Umbilical cord (tissue), 2 donors: ENCODE measurements at places on chromosomes 13 and 19.

DNA sequence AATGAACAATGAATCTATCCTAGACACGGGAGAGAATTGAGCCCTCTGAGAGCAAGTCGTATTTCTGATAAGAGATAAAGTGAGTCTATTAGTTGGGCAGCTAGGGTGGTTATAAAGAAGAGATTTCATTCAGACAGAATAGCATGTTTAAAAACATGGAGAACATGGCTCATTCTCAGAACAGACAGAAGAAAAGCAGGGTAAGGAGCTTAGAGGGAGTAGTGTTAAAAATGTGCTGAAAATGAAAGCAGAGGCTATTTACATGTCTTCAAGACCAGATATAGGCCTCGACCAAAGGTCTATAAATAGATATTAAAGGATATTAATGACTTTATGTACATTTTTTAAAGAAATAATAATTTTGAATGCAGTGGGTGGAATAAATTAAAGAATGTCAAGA lies 149.5 kb downstream of the SLITRK1 start:
- DNase-seq = no peak

DNA sequence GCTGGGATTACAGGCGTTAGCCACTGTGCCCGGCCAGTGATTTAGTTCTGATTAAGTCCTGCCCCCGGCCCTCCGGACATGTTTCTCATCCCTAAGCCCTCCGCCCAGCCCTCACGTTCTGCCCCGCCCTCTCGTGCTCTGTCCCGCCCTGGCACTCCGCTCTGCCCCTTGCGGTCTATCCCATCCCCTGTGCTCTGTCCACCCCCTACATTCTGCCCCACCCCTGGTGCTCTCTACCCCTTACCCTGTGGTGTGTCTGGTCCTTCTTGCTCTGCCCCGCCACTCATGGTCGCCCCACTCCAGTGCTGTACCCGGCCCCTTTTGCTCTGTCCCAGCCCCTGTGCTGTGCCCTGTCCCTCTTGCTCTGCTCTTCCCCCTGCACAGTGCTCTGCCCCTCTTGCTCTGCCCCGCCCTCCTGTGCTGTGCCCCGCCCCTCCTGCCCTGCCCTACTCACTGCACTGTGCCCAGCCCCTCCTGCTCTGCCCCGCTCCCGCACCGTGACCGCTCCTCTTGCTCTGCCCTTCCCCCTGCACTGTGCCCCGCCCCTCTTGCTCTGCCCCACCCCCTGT lies 3.0 kb downstream of the GTPBP3 start:
- no peak for DNase-seq

GRCh38 chr13:102628559-102628958 lies 31.8 kb downstream of the TPP2 start:
- DNase-seq = no peak

GRCh38 chr13:93420206-93420605 lies 193.6 kb downstream of the GPC6 start:
- DNase-seq = no peak

DNA sequence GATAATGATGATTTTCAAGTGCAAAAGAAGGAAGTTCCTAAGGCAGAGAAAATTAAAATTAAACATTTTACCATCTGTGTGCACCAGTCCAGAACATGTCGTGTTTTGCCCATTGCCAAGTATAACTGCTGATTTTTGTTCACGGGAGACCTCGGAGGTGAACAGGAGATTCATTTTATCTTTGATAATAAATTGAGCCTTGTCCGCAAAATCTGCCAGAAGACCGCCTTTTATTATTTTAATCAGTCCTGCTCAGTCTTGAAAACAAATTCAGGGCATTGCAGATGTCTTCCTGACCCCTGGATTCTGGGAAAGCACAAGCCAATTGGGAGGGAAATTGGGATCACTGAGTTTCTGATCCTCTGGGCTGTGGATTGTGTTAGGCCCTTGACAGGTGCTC lies 165.9 kb downstream of the STK24 start:
- DNase-seq = no peak

DNA sequence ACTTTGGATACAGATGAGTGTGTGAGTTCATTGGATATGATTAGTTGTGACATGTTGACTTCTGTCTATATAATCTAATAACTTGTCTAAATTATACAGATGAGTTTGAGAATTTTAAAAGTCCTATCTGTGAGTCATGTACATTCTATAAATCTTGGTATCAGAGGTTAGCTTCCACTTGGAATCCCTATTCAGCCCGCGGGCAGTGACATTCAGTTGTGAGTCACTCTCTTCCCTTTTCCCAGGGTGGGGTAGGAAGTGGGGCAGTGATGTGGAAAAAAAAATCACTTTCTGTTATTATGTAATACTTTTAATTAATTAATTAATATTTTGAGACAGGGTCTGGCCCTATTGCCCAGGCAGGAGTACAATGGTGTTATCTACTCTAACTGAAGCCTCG lies 33.0 kb upstream of the ZNF808 start:
- DNase-seq = no peak

DNA sequence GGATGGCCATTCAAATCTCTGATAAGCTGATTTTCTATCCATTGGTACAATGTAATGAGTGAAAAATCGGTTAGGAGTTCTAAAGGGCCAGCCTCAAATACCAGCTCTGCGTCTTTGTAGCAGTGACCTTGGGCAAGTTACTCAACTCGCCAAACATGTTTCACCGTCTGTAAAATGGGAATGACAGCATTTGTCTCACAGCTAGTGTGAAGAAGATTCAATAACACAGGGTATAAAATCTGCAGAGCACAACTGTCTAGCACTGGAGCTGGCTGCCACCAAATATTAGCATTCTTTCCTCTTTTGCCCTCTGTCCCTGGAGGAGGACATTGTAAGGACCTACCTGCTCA lies 22.1 kb upstream of the SERP2 start:
- DNase-seq = no peak

GRCh38 chr19:42762789-42763188 lies 2.7 kb downstream of the PSG8 start:
- no peak for DNase-seq

- no peak for DNase-seq
Observed at GRCh38 chr19:54739587-54740497, 1.5 kb downstream of the KIR2DL3 start.

DNA sequence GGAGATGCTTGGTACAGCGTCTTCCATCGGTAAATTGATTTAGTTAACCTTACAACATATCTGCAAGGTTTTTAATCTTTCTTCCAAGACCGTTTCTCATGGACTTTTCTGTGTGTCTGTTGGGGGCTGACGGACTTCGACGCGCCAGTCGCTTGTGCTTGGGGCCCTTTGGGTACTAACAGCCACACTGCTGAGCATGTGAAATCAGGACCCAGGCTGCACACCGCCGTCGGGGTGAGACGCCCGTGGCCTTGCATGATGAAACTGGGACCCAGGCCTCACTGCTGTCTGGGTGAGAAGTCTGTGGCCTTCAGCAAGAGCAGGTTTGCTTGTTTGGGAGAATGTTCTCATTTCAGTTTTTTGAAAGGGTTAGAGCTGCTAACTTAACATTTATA lies 9.8 kb downstream of the ATP4B start:
- DNase-seq = no peak

DNA sequence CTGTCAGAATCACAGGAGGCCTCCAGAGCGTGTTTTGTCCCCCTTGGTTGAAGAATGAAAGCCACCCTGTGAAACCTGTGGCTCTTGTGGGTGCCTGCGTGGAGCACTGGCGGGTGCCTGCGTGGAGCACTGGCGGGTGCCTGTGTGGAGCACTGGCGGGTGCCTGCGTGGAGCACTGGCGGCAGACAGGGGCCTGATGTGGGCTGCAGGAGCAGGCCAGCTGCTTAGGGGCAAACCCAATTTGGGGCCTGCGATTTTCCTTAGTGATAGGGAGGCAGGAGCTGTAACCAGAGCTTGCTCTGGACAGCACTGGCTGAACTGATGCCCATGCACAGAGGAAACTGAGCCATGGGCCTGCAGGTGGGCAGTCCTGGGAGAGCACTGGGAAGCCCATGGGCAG lies 24.3 kb downstream of the ARHGEF7 start:
- DNase-seq = no peak

GRCh38 chr13:90623318-90624011 lies 724.0 kb upstream of the MIR17HG start:
- DNase-seq = no peak

GRCh38 chr13:90943946-90944345 lies 403.5 kb upstream of the MIR17HG start:
- DNase-seq = no peak
